Cardiac muscle cell (in vitro differentiated cells and primary cell): ENCODE measurements at places on chromosomes 6 and 20. TPM values are rescaled to one million over a fixed set of nuclear protein-coding genes. Genes with fewer than 3 reads are reported as not detected.

DNA sequence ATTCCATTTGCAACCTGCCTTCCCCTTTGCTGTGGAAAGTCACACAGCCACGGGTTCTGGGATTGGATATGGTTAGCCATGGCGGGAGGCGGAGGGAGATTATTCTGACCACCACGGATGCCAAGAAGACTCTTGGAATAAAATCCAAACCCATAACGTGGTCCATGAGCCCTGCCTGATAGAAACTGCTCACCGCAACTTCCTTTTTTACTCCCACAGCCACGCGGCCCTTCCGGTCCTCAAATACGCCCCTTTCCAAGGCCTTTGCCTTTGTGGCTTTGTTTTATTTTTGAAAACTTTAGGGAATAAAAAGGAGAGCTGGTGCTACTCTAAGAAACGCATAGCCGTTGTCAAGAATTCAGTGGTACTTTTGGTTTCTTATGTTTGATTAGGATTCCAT, 602.5 kb upstream of the CDH4 start:
- no peak for DNase-seq

DNA sequence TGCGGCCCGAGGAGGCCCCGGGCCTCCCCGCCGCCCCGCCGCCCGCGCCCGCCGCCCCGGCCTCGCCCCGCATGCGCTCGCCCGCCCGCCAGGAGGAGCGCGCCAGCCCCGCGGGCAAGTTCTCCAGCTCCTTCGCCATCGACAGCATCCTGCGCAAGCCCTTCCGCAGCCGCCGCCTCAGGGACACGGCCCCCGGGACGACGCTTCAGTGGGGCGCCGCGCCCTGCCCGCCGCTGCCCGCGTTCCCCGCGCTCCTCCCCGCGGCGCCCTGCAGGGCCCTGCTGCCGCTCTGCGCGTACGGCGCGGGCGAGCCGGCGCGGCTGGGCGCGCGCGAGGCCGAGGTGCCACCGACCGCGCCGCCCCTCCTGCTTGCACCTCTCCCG, 1.5 kb downstream of the FOXQ1 start:
- DNase-seq: no peak

DNA sequence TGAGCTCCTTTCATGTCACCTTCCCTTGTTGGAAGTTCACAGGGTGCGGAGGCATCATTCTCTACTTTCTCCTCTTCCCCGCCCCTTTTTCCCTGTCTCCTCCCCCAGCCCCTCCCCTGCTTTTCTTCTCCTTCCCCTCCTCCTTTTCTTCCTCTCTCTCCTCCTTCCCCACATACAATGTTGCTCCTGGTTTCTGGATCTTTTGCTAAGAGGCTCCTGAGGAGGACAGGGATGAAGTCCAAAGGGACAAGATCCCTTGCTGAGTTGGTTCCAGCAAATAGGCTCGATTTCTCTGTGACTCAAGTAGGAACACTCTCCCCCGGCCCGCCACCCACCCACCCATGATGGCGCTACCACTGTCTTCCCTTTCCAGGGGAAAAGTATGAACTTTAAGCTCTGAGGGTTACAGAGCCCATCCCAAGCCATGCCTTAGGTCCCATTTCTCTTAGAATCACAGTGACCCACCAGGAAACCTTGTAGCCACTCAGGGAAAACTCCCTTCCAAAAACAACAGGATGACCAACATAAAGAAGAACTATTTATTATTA, 852 bp upstream of the TFEB start:
- DNase-seq: no peak

DNA sequence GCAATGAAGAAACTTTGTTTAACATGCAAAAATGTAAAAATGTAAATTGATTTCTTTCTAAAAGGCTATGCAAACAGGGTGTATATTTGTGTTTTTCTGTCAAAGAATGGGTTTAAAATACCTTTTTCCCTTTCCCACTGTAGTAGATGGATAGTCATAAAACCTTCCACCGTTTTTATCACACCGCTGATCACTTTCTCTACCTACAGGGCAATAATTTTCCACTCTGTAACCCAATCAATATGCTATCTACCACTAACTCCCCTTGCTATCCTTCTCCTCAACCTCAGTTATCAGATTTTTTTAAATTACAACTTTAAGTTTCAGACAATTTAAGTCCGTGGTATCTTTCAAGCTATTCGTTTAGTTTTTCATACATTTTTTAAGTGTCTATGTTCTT, 91.4 kb upstream of the ARID1B start:
- no peak for DNase-seq

- no peak for DNase-seq
Measured at GRCh38 chr6:73657201-73657600, 3.4 kb upstream of the SLC17A5 start.

DNA sequence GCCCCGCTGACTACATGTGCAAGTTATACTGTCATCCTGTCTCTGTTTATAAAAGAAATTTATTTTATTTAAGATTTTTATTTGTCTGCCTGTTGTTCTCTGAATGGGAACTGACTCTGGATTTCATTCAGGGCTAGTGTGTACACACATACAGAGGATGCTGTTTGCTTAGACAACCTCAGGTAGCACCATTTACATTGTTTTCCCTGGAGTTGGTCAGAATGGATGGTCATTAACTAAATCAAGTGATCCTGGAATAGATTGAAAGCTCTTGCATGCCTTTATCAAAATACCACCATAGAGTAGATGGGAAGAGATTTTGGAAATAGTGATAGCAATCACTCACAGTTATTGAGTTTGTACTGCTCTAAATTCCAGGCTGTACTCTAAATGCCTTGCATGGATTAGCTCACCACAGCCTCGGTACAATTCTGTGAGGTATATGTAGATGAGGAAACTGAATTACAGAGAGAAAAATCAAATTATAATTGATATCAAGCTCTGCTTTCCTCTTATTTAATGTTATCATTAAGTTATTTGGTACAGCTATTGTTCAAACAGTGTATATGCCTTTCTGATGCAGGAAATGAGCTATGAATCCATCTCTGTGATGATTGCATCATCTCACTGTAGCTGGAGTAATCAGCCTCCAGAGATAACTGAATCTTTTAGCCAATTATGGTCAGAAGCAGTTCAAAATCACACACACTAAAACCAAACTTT, 51.9 kb downstream of the RNF217 start:
- DNase-seq: peak; percentile 86

GRCh38 chr20:41655962-41656618, 37.9 kb upstream of the CHD6 start:
- DNase-seq: no peak

DNA sequence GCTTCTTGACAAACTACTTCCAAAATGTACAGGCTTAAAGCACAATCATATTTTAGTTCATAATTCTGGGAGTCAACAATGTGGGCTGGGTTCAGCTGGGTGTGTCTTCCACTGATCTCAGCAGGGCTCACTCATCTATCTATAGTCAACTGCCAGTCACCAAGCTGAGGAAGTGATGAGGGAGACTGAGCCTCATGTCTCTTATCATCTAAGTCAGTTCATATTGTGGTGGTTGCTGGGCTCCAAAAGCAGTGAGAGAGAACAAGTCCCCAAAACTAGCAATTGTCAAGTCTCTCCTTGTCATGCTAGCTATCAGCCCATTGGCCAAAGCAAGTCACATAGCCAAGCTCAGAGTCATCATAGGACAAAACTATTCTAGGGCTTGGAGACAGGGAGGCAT, 465.9 kb upstream of the ARID1B start:
- no peak for DNase-seq

DNA sequence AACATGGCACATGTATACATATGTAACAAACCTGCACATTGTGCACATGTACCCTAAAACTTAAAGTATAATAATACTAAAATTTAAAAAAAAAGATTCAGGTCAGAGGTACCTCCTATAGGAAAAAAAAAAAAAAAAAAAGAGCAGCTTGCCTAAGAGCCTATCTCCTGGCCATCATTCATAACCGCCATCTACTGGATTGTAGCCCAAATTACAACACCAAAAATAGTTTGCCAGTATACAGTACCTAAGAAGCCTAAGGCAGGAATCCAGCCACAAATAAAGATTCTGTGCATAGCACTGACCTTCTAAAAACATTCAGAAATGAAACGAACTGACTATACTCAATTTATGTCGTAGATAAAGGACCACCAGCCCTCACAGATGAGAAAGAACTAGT, 438.4 kb upstream of the ADGRB3 start:
- peak; percentile 39 for DNase-seq

DNA sequence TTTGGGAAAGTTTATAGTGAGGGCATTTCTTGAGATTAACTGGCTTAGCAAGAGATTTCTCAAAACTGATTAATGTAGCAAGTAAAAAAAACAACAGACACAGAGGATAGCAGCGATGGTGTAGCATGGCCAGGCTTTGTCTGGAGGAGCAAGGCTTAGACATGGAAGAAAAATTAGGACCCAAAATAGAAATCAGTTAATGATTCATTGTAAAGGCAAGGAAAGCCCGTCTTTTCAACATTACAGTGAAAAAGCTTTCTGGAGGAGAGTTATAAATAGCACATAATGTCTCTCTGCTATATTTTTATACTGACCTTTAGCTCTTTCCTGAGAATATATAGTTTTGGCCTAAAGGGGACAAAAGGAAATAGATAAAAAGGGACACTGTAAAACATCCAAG, 45.1 kb downstream of the FNDC1 start:
- DNase-seq: no peak

DNA sequence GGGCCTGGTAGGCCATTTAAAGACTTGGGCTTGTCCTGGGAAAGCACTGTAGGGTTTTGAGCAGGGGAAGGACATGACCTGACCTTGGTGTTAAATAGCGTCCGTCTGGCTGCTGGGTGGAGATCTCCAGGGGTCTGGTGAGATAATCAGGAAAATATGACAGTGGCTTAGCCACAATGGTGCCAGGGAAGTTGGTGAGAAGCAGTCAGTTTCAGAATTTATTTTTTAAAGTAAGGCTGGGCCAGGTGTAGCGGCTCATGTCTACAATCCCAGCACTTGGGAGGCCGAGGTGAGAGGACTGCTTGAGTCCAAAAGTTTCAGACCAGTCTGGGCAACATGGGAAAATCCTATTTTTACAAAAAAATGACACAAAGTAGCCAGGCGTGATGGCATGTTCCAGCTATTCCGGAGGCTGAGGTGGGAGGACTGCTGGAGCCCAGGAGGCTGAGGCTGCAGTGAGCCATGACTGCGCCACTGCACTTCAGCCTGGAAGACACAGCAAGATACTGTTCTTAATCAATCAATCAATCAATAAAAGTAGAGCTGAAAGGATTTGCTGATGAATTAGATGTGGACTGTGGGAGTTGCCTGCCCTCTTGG, 41.4 kb downstream of the BCL2L1 start:
- no peak for DNase-seq

GRCh38 chr6:14682812-14683211, 563.1 kb upstream of the JARID2 start:
- peak; percentile 69 for DNase-seq

DNA sequence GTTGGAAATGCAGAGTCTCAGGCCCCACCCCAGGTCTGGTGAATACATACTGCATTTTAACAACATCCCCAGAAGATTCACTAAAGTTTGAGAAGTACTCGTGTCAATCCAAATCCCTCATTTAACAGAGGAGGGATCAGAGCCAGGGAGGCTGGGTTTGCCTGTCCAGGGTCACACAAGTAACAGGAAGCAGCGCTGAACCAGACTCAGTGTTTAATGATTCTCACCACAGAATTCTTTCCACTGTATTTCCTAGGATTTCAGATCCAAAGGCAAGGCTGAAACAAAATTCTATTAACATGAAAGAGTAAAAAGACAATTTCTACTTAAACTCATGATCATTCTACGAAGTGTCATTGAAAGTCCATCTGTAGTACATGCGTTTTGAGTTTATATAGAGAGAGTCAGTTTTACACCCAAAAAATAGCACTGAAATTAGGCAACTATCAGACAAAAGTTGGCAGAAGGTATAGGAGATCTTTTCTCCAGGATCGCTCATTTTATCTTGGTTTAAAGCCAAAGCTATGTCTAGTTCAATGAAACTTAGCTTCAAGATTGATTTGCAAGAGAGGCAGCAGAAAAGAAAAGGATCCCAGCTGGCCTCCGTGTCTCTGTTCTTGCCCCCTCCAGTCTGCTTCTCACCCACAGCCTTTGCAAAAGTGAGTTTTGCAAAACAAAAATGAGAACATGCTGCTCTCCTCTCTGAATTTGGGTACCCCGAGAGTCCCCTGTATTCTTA, 6.0 kb upstream of the AGPAT4 start:
- DNase-seq: no peak

DNA sequence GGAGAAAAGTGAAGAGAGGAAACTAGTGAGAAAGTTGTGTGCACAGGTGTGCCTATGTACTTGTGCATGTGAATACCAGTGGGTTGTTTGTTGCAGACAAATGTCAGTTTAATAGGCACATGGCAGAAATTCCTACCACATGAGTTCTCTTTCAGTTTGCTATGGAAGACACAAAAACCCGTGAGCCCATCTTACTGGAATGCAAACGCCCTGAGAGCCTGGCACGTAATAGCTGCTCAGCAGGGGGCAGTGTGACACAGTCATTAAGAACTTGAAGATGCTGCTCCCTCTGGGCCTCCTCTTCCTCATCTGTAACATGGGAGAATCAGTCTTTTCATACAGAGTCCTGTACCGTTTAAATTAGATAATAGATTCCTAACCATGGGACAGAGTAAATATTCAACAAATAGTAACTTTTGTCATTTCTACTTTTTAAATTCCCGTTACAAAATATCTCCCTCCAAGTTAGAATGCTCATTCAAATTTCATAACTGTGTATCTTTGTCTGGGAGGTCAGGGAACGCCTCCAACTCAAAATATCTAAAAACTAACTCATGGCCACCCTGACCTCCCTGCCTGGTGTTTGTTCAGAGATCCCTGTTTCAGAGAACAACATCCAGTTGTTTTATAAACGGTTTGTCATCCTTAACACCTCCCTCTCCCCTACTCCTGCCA, 802.9 kb downstream of the MAFB start:
- peak; percentile 78 for DNase-seq

DNA sequence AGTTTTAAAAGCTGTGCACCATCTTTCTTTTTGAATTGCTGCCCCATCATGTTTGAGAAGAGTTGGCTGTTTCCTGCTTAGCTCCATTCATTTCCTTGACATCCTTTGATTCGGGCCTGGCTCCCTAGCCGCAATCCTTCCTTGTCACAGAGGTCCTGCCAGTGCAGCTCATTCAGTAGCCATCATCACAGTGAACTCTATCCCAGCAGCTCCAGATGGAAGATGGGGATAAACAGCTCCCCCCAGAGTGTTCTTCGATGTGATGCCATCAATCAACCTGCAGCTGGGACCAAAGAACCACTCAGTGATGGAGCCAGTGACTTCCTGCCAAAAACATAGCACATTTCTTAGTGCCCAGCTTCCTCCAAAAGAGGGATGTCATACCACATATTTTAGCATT, 158.8 kb downstream of the FRK start:
- no peak for DNase-seq

GRCh38 chr6:10084111-10084986, 330.5 kb downstream of the TFAP2A start:
- no peak for DNase-seq

- no peak for DNase-seq
Measured at GRCh38 chr6:127279815-127280214, 13.2 kb downstream of the RNF146 start.

- peak; percentile 66 for DNase-seq
Measured at GRCh38 chr6:137415127-137415833, 78.9 kb downstream of the OLIG3 start.

AARS2 gene
- total RNA-seq: 20.9 and 26.7 TPM in 2 replicates

KIF25 gene
- 1.6 TPM in 1 of 2 replicates, not detected in the other for total RNA-seq

ELOVL2 gene
- total RNA-seq: 0.06 and 0.63 TPM in 2 replicates

KCNQ5 gene
- total RNA-seq: 28.9 and 45.4 TPM in 2 replicates

CST3 gene
- 256 and 300 TPM in 2 replicates for total RNA-seq

PRKN gene
- 8.0 and 28.1 TPM in 2 replicates for total RNA-seq
